ENCODE measurements at places on chromosomes 16 and 17.
A peak's percentile ranks its signal among the peaks of the same experiment; 100 is the strongest.

GRCh38 chr17:38421871-38422827, 6.1 kb upstream of the ARHGAP23 start:
- peak; percentile 56 for DNase-seq

- no peak for DNase-seq
Measured at GRCh38 chr17:76887802-76888201, 19.6 kb downstream of the MGAT5B start.

DNA sequence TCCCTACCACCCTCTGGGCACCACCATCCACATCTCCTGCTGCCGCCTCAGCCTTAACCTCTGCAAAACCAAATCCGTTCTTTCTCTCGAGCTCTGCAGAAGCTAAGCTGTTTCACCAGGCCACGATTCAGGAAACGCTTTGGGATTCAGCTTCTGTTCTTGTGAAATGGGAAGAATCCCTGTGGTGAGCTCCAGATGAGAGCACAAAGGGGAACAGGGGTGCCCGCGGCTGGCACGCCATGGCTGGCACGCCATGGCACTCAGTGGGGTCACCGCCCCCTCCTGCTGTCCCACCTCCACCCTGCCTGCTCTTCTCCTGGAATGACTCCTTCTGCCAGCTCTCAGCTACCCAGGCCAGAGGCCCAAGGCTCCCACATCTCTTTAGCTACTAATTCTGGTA, 5.7 kb downstream of the QPRT start:
- DNase-seq, result no peak

- DNase-seq, result no peak
Measured at GRCh38 chr17:79095345-79096055, 20.9 kb downstream of the ENGASE start.

DNA sequence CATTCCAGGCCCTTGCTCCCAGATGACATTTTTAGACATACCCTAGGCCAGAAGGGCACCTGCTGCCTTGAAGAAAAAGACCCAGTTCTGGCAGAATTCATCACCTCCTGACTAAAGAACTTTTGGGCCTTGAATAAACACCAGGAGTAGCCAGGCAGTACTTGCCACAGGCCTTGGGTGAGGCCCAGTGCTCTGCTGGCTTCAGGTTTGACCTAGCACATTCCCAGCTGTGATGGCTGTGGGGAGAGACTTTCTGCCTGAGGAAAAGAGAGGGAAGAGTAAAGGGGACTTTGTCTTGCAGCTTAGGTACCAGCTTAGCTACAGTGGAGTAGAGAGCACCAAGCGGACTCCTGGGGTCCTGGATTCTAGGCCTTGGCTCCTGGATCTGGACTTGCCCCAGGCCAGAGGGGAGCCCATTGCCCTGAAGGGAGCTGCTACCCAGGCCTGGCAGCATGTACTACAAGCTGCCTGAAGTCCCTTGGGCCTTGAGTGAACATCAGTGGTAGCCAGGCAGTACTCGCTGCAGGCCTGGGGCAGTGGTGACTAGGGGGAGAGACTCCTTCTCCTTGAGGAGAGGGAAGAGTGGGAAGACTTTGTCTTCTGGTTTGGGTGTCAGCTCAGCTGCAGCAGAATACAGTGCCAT, 44.3 kb downstream of the ABCA8 start:
- DNase-seq, result no peak

GRCh38 chr17:79776376-79777119, 1.4 kb upstream of the CBX2 start:
- DNase-seq, result no peak

DNA sequence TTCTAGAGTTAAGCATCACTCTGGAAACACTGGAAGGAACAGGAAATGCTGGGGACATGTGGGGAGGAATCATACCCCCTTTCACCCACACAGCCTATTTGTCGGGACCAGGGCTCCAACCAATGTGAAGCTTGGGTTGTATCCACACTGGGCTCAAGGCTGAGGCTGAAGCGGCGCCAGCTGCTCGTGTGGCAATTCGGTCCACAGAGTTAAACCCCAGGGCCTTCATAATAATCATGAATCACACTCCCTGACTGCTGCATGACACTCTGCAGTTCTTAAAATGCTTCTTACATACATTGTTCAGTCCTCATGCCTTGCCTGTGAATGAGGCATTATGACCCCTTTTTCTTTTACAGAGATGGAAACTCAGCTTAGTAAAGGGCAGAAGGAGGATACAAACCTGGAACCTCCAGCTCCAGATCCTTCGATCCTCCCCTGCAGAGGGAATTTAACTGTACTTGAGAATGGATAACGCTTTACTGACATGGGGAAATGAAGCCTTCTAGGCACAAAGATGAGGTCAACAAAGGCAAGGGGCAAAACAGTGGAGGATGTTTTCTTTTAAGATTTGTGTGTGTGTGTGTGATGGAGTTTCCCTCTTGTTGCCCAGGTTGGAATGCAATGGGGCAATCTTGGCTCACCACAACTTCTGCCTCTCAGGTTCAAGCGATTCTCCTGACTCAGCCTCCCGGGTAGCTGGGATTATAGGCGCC, 72.7 kb downstream of the SOX9 start:
- no peak for DNase-seq

DNA sequence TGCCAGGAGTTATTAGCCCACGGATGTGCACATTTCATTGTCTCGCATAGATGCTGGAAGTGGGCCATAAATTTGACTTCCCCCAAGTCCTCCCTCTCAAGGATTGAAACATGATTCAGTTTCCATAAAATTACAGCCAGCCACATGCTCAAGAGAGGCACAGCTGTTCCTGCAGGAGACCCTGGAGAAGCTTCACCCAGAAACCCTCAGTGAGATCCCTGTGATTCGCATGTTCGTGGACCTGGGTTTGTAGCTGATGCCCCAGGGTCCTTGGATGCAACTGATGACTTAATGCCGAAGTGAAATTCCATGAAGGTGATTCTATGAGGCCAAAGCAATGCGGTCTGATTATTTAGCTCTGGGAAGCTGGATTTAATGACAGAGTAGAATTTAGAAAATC, 24.7 kb upstream of the AQP8 start:
- DNase-seq, result no peak
